ENCODE measurements at places on chromosomes 5 and 9.

- DNase-seq = no peak
These were observed 11.0 kb upstream of the NANS start for GRCh38 chr9:98045234-98046179.

DNA sequence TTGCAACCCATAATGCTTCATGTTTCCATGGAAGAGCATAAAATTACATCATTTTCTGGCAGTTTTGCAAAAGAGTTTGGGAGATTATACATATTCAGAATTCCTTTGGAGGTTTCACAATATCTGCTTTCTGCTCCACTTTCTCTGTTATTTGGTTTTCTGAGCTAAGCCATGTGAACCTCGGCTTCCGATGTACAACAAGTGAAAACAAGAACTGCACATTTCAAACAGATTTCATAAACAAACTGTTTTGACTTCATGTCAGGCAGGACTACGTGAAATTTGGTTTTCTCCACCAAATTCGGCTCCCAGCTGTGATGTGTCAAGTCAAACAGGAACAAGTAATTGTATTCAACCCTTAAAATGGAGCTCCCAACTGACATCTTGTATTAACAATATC, 609.8 kb downstream of the IRX1 start:
- DNase-seq = no peak

DNA sequence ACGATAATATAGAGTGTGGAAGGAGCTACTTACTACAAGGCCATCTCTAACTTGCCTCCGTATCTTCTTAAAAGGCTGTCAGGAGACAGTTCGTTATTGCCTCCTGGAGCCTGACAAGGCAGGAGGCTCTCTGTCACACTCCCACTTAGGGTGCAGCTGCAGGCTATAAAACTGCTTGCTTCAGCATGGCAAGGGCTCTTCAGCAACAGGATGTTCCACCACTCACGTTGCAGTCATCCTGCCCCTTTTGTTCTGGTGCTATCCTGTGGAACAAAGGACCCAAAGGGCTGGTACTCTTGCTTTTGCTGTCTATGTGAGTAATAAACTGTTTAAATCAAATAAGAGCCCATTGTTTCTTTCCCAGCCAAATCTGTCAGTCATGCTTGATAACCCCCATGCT, 508.9 kb downstream of the NTRK2 start:
- DNase-seq = peak; percentile 18

DNA sequence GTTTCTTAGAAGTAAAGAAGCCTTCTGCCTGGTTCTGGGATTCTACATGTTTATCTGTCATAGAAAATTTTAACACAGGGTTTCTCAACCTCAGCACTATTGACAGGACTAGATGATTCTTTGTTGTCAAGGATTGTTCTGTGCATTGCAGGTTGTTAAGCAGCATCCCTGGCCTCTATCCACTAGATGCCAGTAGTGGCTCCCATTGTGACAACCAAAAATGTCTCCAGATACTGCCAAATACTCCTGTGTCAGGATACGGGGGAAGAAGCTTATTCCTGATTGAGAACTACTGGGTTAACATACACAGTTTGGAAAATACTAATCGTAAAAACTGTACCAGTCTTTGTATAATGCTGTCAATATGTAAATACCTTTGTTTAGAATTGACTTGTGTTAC, 167.1 kb downstream of the NIPBL start:
- peak; percentile 12 for DNase-seq
